ENCODE measurements at places on chromosomes 4 and X. TPM values are rescaled to one million over a fixed set of nuclear protein-coding genes. Genes with fewer than 3 reads are reported as not detected.

- peak; percentile 91 for DNase-seq
These were observed 78.1 kb downstream of the RLIM start for GRCh38 chrX:74536152-74536831.

GRCh38 chrX:132119821-132120515, 7.9 kb downstream of the FRMD7 start:
- DNase-seq, result peak; percentile 71

TRIM60 gene
- not detected for total RNA-seq

- DNase-seq, result no peak
These were observed 306.5 kb downstream of the MAGEB5 start for GRCh38 chrX:26522501-26522900.

ADH1A gene
- total RNA-seq, result not detected

DNA sequence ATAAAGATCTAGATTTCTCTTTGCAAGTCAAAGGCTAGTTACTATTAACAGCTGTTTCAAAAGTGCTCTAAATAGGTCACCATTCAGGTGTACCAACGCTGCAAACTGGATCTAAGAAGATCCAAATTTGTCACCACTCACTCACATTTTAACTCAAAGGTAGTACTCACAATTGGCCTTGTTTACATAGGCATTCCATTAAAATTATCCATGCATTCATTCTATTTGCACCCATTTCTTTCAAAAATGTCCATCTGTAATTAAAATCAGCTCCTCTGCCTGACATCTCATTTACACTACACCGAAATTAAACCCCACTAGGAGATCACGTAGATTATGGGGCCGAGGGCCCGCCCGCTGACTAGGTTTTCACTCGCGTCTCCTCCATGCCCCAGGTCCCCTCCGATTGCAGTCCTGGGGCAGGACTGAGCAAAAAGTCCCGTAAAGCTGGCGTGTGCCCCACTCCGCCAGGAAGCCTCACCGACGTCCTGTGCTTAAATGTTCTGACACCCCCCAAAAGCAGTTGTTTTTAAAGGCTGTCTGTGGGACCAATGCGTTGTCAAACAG, 1.3 kb upstream of the ING2 start:
- DNase-seq, result no peak

- DNase-seq, result no peak
These were observed 63.4 kb downstream of the FHDC1 start for GRCh38 chr4:152999346-153000075.

DNA sequence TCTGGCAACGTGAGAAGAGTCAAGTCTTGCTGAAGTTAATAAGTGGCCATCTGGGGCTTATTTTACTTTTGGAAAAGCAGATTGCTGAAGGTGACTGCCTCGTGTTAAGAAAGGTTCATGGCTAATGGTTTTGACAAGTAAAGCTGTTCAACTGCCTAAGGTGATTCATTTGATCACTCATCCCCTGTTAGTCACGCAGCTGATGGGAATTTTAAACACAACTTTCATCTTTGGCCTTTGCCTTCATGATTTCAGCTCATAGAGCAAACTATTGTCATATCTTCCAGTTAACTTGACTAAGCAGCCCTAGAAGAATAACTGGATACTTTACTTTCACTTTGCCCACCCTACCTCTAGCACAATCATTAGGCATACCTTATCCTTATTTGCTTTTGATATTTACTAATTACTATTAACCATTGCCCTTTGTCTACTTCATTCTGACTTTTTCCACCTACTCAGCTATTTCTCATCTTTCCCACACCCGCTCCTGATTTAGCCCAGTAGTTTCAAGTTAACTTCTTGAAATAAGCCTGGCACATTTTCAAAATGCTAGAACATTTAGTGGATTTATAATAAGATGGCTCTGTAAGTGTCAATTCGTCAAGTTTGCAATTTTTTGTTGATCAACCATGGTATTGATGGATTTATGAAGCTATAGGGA, 170.6 kb upstream of the S100G start:
- DNase-seq, result peak; percentile 71

DNA sequence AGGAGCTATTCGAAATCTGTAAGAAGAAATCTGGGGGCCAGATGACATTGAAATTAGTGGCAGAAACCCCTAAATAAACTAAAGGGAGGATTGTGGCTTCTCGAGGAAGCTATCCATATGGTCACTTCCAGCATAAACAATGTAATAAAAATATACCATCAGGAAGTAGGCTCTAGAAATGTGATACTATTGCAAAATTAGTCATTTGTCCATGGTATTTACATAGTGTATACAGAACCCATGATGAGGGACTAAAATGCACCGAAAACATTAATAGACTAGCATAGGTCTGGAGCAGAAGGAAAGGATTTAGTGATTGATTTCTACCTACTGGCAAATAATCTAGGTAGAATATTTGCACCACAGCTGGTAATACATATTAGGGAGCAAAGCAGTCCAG, 1344.0 kb downstream of the FSTL5 start:
- no peak for DNase-seq

TMEM47 gene
- total RNA-seq, result 23.9 TPM

DNA sequence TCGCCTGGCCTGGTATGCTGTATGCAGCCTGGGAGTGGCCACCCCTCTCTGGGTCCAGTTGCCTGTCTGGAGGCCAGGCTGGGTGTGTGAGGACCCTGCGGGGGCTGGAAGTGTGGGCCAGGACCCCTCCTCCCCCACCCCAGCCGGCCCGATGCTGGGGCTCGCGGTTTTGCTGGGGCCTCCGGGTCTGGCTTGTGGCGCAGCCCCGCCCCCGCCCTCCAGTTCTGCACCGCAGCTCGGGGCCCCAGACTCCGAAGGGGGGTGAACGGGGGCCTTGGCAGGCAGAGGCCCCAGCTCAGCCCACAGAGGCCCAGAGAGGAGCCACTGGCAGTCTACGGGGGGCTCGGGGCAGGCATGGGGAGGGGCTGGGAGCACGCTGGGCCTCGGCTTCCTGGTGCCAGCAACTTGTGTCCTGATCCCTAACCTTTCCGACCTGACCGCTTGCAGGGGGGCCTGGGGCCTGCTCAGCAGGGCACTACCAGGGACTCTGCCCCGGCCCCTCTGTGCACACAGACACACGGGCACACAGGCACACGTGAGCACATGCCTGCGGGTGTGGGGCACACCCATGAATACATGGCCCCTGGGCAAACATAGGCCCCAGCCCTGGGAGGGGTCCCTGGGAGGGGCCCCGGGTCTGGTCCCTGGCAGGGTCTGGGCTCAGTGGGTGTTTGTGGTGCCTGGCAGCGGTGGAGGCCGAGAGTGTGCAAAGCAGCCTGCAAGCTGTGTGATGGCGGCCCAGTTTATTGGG, 21.4 kb upstream of the FGFR3 start:
- no peak for DNase-seq

DNA sequence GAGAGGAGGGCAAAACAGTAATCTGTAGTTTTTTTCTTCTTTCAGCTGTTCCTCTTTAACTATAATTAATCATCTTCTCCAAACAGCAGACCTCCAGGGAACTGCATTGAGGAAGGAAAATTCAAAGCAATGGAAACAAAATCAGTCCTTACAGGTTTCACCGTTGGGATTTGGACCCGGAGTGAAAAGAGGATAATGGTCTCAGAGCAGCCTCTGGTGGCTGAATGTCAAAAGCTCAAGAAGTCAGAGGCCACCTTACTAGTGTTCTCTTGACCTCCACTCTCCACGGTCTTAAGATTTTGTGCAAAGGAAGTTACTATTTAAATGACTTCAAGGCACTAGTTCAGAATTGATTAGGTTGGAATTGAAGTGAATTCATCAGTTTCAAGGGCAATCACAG, 16.0 kb upstream of the MID1 start:
- DNase-seq, result peak; percentile 70

GRCh38 chrX:133513123-133513522, 97.8 kb upstream of the GPC4 start:
- no peak for DNase-seq

ARR3 gene
- not detected for total RNA-seq

DNA sequence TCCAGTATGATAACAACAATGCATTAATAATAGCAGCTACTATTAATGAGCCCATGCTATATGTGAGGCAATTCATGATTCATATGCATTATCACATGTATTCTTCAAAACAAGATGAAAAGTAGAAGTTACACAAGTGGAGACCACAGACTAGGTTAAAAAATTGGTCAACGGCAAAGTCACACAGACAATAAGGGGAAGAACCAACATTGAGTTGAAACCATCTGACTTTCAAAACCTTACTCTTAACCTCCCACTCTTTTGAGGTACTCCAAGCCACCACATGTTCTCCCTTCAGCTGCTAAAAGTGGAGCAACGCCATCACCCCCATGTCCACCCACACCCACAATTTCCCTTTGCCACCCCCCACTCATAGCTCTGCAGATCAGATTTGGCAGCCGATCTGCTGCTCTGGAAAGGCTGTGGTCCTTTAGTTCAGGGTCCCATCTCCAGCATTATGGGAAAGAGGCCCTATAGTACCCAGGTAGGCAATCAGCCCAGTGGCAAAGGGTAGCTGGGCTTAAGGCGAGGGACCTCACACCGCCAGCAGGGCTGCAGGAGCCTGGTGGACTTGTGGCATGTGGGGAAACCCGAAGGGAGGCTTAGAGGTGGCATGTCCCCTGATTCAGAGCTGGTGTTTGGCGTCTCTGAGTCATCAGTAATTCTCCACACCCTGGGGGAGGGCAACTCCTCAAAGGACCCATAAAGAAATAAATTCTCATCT, 33.5 kb upstream of the CYBB start:
- DNase-seq, result peak; percentile 72

Data from RPMI7951 (cell line).